ENCODE measurements at places on chromosomes 13 and 19.

DNA sequence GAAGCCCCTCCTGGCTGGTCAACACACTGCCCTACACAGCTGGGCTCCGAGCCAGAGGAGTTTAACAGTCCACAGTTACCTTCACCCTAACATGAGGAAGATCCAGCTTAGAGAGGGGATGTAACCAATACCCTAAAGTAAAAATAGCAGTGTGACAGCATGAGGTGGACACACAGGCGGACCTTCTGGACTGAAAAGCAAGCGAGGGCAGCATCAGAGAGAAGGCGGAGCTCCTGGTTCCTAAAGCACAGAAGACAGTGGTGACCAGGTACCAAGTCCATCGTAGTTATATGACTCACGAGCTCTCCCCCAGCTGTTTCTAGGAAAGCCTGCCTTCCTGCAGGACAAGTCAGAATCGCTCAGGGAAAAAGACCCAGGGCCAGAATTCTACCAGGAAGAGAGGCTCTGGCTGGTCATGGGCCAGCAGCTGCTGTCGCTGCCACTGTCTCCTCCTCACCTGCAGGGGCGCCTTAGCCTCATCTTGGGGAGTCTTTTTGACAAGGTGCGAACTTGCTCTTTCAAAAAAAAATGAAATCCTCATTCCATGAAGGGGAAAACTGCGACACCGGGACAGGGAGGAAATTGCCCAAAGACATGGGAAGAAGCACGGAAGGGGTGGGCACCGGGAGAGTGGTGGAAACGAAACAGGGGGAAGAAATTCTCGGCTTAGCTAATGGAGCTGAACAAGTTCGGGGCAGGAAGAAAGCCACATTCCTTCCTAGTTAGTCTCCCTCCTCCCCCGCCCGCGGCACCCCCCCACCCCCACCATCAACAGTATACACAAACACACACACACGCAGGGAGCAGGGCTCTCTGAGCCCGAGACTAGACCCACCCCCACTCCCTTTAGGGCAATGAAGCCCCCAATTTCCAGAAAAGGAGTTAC, 1.7 kb downstream of the ELL start:
- no peak for DNase-seq

GRCh38 chr13:44259045-44260027, 114.3 kb upstream of the SERP2 start:
- no peak for DNase-seq

- DNase-seq: no peak
Observed at GRCh38 chr19:35170359-35171061, 16.0 kb downstream of the FXYD5 start.

- DNase-seq: no peak
Observed at GRCh38 chr13:43303033-43303729, 279.8 kb downstream of the DNAJC15 start.

- DNase-seq: no peak
Observed at GRCh38 chr13:103731959-103732358, 665.7 kb upstream of the SLC10A2 start.

GRCh38 chr13:43551897-43552456, 234.8 kb downstream of the ENOX1 start:
- DNase-seq: no peak

DNA sequence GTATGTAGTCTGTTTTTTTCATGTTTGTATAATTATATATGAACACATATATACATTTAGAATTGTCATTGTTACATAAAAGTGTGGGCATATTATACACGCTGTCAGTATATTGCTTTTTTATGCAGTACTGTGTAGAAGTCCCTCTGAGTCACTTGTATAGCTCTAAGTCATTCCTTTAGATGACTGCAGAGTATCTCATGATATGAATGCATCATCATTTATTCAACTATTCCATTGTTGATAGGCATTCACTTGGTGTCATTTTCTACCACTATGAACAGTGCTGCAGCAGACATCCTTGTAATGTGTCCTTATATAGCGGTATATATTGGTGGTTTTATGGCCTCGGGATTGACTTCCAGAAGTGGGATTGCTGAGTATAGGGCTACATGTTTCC, 15.3 kb downstream of the RFXAP start:
- no peak for DNase-seq

DNA sequence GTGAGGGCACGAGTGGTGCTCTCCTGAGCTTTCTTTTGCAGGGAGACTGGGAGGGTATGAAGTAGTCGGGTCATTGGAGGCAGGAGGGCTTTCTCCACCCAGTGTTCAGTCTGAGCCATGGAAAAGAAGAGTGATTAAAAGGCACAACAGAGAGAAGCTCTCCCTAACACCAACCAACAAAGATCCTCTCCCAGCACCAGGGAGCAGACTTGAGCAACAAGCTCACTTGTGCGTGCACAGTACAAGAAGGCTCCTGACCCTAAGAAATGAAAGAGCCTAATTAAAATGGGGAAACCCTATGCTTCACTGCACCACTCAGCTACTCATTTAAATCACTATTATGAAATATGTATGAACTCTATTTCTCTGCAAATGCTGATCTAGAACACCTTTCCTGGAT, 276.3 kb upstream of the SOX21 start:
- DNase-seq: no peak

GRCh38 chr13:22018836-22019210, 347.9 kb downstream of the FGF9 start:
- DNase-seq: no peak

DNA sequence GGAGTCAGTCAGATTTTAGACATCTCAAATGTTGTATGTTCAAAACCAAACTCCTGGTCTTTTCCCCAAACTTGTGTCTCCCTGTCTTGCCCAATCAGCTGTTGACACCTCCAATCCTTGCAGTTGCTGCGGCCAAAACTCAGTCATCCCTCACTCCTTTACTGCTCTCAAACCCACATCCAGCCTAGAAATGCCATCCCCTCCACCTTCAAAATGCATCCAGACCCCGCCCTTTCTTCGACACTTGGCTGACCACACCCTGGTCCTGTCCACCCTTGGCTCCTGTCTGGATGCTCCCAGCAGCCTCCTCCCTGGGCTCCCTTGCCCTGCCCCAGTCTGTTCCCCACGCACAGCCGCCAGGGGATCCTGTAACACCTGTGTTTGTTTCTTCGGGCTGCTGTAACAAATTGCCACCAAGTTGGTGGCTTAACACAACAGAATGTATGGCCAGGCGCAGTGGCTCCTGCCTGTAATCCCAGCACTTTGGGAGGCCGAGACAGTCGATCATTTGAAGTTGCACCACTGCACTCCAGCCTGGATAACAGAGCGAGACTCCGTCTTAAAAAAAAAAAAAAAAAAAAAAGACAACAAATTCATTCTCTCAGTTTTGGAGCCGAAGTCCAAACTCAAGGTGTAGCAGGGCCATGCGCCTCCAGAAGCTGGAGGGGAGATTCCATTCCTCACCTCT, 11.7 kb downstream of the PLD3 start:
- no peak for DNase-seq
